GM23338 (cell line): ENCODE measurements at places on chromosomes 13 and 19.

DNA sequence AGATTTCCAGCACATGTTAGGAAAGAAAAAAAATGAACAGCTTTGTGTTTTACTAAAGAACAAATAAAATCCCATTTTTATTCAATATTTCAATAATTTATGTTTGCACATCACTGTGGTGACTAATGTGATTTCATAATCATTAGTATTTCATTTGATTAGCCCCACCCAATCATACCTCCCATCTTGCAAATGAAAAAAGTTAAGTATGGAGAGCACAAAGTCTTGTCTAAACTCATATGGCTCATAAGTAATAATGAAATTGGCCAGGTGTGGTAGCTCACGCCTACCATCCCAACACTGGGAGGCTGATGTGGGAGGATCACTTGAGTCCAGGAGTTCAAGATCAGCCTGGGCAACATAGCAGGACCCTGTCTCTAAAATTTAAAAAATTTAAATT lies 3.8 kb downstream of the ZNF490 start:
- no peak for DNase-seq

DNA sequence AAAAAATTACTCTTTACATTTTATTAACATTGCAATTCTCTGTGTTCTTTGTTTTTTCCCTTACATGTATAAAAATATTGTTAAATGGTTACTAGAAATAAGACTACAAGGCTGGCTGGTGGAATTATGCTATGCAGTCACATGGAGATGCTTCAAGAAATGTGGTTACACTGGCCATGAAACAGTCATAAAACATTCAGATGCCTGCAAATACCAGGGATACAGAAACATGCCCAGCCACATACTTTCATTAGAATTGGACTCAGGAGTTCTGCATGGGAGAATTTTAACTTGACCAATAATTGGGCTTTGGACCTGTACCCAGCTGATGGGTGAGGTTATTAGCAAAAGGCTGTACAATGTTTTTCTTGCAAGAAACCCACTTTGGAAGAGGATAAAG lies 1407.7 kb upstream of the SLC10A2 start:
- DNase-seq = no peak

DNA sequence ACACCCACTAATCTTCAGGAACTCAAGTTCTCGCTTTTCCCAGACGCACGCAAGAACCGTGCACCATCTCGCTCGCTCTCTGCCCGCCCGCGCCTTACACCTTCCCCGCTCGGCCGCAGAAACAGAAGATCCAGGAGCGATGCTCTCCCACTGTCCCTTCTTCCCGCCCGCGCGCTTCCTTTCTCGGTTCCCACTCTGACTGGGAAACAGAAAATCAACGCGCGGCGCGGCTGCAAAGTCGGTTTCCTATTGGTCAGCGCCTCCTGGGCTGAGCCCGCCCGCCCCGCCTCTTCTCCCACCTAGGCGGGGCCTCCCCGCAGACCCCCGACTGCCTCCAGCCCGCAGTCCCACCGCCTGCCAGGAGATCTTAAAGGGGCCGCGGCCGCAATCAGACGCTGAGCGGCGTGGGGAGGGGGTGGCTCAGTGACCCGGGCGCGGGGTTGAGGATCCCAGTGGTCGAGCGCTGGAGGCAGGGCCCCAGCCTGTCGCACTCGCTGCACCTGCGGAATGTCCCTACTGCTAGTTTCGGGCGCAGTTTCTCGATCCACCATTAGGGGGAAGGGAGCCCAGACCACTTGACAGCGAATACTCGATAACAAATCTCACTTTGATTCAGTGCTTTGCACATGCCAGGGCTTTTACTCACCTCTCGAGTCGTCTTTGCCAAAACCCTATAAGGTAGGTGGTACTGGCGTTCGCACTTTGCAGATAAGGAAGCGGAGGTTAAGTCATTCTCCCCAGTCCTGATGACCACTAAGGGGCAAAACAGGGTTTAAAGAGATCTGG lies 700 bp upstream of the SLC25A23 start:
- DNase-seq = peak; percentile 100

DNA sequence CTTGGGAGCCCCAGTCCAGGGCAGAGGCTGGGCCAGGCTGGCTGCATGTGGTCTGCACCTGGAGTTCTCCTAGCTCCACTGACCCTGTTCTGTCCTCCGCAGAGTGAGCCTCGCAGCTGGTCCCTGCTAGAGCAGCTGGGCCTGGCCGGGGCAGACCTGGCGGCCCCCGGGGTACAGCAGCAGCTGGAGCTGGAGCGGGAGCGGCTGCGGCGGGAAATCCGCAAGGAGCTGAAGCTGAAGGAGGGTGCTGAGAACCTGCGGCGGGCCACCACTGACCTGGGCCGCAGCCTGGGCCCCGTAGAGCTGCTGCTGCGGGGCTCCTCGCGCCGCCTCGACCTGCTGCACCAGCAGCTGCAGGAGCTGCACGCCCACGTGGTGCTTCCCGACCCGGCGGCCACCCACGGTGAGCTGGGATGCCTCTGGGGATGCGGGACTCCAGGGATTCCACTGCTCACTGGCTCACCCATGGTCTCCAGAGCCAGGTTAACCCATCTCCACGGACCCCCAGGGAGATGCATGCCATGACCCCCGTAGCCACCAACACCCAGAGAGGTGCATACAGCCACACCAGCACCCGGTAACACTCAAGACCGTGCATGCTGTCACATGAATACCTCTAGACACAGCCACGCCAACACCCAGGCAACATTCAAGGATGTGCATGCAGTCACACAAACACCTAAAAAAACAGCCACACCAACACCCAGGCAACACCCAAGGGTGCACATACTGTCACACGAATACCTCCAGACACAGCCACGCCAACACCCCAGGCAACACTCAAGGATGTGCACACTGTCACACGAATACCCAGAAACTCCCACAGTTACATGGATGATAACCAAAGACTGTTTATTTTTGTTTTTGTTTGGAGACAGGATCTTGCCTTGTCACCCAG lies 8.2 kb downstream of the PKN1 start:
- no peak for DNase-seq

DNA sequence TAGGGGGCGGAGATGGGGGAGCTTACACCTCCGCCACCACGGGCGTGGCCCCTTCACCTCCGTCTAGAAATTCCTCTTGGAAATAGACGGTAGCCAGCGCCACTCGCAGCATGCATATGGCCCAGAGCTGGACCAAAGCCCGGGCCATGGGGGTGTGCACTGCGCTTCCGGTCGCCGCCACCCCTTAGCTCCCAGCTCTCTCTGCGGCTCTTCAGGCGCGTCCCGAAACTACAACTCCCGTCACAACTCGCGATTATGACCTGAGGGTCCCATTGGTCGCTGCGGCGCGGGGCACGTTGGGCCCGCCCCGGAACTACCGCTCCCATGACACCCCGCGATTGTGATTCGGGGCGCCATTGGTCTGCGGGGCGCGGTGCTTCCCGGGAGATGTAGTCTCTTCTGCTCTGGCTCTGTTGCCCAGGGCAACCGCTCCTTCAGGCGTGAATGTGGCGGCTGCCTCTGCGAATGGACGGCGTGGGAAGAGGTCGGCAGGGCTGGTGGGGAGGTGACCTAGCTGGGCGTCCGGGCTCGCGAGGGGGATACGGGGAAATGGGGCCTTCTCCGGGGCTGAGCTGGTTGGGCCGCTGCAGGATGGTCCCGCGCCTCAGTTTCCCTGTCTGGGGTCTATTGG lies at the start of the genes C19orf44 and CALR3:
C19orf44 (plus strand) TSS at position 413 of the 631 bp plus-strand sequence. CDS start 4,399 bp downstream, outside the sequence.
CALR3 (minus strand) TSS at position 186 of the 631 bp plus-strand sequence; CDS start at position 148, 38 bp downstream.
- peak; percentile 99 for DNase-seq

- peak; percentile 71 for DNase-seq
Measured at GRCh38 chr13:54989418-54989817, 1960.8 kb downstream of the OLFM4 start.

- DNase-seq = no peak
Measured at GRCh38 chr19:6667114-6667627, 2.8 kb downstream of the TNFSF14 start.

GRCh38 chr19:54247106-54247930 lies 4.7 kb upstream of the LILRA6 start:
- DNase-seq = no peak

DNA sequence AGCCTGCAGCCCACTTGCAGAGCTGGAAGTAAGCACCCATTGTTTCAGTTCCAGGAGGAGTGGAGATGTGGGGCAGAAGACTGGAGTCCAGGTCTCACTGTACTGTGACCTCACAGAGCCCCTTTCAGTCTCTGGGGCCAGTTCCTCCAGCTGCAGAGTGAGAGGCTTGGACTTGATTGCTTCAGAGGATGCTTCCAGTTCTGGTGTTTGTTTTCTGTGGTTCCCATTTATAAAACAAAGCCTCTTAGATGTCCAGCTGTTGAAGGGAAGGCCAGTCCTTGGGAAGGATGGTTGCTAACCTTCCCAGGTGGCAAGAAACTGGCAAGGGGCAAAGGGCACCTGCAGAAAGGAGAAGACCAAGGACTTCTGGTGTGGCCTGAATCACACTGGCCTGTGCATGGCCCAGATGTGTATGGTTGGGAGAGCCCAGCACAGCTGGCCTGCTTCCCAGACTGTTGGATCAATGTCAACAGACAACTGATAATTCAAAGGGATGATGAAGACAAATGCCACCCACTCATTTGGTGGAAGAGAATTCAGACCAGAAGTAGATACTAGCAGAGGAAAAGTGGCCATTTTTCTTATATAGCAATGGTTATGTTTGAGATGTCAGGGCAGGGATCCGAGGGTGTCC lies 218.5 kb downstream of the ZNF536 start:
- DNase-seq = no peak

DNA sequence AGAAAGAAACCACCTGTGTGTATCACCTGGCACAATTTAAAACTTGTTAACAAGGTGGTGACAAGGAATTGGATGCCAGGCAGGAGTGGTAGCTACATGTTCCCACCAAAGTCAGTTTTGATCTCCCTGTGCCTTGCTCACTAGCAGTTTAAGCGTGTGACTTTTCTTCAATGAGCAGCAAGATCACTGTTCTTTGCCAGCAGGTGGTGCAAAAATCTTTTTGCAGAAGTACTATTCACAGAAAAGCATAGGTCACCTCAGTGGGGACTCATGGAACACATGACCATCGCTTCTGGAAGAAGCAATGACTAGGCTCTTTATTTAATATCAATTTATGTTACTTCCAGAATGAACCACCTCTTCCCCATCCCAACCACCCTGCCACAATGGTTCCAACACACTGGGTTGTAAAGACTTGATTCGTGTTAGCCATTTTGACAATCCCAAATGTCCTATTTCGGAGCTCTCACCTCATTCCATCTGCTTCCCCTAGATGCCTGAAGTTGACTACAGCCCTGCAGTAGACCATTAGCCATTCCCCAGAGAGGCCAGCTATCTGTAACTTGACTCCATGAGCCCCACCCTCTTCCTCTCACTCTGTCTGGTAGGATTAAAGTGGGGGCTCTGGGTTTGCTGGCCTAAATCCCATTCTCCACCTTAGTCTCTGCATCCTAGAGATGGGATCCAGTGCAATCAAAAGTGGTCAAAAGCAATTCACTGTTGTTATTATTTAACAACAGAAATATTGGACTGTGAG lies 59.1 kb upstream of the TNFRSF19 start:
- DNase-seq = peak; percentile 40

DNA sequence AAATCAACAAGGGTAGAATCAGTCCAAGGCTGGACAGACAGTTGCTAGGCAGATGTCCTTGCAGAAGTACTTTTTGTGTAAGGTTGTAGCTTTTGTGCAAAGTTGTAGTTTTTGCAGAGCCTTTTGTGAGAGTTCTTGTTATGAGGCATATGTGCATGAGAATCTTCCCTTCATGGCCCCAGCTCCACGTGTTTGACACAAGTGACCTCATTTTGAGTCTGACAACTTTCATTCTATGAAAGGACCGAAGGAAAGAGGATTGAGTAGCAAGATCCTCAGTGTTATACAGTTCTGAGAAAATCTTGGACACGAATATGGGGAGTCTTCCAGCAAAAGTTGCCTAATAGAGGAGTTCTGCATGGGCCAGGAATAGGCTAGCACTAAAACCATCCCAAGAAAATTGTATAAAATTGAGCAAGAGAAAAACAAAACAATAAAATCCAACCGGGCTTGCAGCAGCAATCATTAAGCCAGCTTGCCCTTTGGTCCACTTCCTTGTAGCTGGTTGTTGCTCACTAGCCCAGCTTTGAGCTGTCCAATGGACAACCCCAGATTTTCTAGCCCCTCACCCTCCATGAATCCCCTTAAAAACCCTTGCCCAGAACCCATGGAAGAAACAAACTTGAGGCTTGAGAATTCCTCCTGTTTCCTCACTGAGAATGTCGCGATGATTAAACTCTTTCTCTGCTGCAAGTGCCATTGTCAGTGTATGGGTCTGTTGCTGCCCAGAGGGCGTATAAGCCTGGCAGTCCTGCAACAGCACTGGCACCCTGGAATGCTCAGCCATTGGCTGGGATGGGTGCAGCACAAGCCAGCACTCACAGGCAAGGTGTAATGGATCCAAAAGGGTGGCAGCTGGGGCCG lies 6.5 kb downstream of the EPSTI1 start:
- DNase-seq = no peak

- DNase-seq = no peak
Measured at GRCh38 chr13:44967704-44968433, 21.4 kb downstream of the NUFIP1 start.

DNA sequence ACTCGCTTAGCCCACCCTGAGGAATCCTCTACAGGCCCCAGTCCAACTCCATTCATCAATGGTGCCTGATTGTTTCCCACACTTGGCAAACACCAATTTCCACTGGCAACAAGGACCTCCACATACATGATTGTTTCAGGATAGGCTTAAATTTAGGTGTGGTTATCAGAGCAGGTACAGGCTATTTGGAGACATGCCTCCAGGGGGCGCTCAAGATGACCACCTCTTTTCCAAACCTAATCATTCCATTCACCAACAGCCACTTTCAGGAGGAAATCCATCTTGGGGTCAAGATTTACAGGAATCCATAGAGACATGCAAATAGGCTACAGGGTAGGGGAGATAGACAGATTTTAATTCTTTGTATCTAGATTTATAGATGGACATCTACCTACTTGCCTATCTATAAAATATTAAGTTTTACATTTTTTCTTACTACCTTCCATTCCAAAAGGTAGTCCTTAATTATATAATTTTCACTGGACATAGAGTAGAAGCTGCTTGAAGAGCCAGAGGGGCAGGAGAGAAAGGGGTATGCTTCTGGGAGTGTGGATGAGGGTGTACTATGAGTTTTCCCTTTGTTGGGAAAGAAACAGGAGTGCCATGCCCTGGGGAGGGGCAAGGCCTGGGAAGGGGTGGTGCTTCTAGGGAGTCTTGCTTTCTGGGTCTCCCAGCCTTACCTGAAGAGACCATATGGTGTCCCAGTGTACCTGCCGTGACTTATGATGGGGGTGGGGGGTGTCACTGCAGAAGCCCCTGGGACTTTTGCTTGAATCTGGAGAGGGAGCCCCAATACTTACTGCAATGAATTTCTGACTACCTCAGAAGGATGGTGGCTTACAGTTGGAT lies 14.1 kb upstream of the PCDH8 start:
- peak; percentile 77 for DNase-seq

- peak; percentile 32 for DNase-seq
Measured at GRCh38 chr19:31818798-31819105, 469.5 kb upstream of the TSHZ3 start.

GRCh38 chr19:27794494-27795042 lies 1418.4 kb downstream of the UQCRFS1 start:
- DNase-seq = peak; percentile 69

GRCh38 chr19:6464070-6464873 lies at the start of gene CRB3:
CRB3 (plus strand) TSS chr19:6464271; CDS start chr19:6464702, 431 bp downstream.
- DNase-seq = peak; percentile 99

GRCh38 chr13:97212601-97213040 lies 9.5 kb upstream of the MBNL2 start:
- peak; percentile 26 for DNase-seq
